ENCODE measurements at places on chromosomes 4 and X.

GRCh38 chr4:153713866-153714646 lies 30.0 kb downstream of the TLR2 start:
- DNase-seq, result no peak

DNA sequence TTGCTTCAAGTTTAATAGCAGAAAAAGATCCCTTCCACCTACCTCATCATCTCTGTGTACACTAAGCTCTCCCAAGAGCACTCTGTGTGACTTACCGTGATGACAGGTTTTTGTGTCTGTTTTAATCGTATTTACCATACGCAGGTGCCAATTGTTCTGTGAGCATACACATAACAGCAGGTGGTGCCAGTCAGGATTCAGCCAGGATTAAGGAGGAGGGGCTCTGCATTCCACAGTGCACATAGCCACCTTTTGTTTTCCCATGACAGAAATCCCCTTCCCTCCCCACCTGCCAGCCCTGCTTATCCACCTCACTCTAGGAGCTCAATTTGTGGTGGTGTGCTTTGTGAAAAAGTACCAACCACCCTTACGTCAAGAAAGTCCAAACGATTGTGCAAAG lies 14.8 kb downstream of the ANK2 start:
- no peak for DNase-seq

- DNase-seq, result no peak
Observed at GRCh38 chr4:3269105-3269927, 20.4 kb downstream of the MSANTD1 start.

GRCh38 chr4:105836537-105836936 lies 58.7 kb upstream of the NPNT start:
- DNase-seq, result no peak

GRCh38 chr4:57131849-57132742 lies 21.9 kb upstream of the IGFBP7 start:
- DNase-seq, result no peak

- no peak for DNase-seq
Observed at GRCh38 chr4:170089668-170090351, at the start of gene AADAT. TSS of gene AADAT (minus strand) at chr4:170089956. CDS start at chr4:170089690, 266 bp downstream.

- DNase-seq, result no peak
Observed at GRCh38 chrX:112642349-112642748, 37.4 kb downstream of the LHFPL1 start.

GRCh38 chr4:98945297-98945850 lies 16.4 kb upstream of the EIF4E start:
- DNase-seq, result no peak

- DNase-seq, result no peak
Observed at GRCh38 chrX:73615022-73615421, 52.0 kb downstream of the CHIC1 start.

Data from T-helper 22 cell (primary cell).